HuH-7.5 (cell line): ENCODE measurements at places on chromosomes 12 and 14.

DNA sequence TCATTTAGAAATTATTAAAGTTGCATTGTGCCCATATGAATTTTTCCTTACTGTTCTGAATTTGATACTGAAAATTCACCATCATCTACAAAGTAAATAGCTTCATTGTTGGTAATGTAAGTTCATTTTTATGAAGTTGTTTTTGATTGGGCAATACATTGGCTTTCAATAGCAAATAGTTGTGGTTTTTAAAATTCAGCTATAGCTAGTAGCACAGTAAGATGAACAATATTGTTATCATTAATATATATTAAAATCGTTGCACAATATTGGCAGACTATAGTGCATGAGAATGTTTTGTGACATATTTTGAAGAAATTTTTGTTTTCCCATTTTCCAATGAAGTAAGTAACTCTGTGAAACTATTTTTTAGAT lies 575.0 kb downstream of the PRKD1 start:
- DNase-seq = no peak

- DNase-seq = peak; percentile 37
Observed at GRCh38 chr12:25957793-25958427, 572 bp upstream of the RASSF8 start.

DNA sequence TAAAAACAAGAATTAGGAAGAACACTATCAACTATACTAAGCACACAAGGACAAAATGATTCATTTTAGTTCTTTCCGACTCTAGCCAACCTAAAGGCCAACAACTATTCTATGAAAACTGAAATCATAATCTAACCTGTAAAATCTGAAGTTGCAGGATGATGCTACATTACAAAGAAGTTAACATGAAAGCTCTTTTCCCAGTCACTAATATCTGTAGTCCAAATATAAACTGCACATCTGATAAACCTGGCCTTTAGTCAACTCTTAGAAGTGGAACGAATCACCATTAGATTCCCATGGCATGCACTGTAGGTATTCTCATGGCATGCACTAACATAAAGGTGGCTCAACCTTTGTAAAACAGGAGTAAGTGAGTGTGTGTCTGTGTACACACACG lies 41.7 kb downstream of the BLTP3B start:
- no peak for DNase-seq

GRCh38 chr12:52206304-52207040 lies 14.7 kb upstream of the KRT80 start:
- DNase-seq = no peak

- DNase-seq = no peak
Observed at GRCh38 chr14:31806249-31806648, 245.0 kb downstream of the NUBPL start.

GRCh38 chr14:65279510-65279909 lies 133.0 kb upstream of the FUT8 start:
- DNase-seq = no peak
